ENCODE measurements at places on chromosomes 12 and 14.

DNA sequence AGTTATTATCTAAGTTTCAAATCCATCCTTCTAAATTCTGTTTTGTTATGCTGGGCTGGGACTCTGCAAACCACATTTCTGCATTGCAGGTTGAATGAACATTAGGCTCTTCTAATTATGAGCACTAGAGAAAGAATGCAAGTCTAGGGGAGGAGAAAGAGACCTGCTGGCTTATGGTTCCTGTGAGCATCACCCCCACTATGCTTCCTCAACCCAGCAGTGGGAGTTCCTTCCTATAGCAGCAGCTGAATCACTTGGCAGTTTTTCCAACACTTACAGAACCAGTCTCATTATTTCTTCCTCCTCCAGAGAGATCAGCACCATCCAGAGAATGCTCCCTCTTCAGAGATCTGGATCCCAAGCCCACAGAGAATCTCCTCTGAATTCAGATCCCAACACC lies 297.7 kb upstream of the CLEC14A start:
- peak; percentile 97 for DNase-seq

DNA sequence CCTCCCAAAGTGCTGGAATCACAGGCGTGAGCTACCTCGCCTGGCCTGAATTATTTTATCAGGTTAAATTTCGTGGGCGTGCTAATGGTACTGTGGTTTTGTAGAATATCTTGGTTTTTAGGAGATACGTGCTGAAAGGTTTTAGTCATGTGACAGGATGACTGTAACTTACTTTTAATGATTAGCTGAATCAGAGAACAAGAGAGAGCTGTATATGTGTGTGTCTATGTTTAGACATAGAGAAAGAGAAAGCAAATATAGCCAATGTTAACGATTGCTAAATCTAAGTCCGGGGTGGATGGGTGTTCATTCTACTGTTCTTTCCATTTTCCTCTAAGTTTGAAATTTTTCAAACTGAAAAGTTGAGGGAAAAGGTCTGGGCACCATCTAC lies 9.2 kb upstream of the PNMA1 start:
- DNase-seq = peak; percentile 38

DNA sequence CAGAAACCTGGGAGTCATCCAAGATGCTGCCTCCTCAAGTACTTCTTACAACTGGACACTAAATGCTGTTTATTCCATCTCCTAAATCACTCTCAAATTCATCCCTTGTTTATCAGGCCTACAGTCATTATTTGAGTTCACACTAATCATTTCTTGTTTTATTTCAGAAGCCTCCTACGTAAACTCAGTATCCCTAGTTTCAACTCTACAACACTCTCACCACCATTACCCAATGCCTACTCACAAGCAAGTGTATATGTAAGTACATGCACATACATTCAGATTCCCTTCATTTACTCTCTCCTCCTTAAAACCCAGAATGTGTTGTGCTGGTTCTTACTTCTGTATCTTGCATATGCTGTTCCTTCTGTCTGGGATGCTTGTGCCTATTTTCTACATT lies 43.0 kb downstream of the DDHD1 start:
- no peak for DNase-seq

GRCh38 chr14:69047255-69047654 lies 68.2 kb upstream of the ACTN1 start:
- DNase-seq = no peak

DNA sequence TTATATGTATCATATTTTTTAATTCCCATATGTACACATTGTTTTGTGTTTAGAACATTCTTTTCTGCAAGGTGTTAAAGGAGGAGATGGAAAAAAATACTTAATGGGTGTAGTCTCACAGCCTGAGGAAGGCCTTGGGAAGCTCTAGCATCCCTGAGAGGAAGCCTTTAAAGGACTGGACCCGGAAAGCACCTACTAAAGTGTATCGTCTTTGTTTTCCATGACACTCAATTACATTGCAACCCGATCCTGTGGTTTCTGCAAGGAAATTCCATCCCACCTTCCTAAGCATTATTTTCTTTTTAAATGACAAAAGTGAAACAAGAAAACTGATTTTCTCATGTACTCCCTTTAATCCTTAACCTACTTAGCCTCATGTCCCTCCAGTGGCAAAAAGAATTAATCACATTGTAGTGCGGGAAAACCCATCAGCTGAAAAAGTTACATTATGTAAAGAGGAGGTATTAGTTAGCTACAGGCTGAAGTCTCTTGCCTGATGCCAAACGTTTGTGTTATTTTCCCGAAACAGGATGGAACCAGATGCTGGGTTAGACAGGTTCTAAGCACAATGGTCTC lies 147.8 kb upstream of the CPSF6 start:
- DNase-seq = no peak

DNA sequence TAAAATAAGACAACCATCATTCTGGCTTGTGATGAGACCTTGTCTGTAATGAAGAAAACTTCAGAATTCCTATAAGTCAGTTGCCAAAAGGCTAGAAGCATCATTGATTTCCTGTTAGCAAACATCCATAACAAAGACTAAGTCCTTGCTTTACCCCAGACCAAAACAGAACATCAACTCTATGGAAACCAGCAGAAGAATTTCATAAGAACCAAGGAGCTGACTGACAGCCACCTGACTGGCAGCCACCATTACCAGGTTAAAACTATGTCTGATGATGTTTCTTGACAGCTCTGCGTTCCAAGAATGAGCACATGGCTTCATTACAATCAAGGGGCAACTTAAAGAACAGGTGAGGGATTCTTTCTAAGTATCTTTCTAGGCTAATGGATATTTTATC lies 29.3 kb downstream of the HECTD4 start:
- no peak for DNase-seq

DNA sequence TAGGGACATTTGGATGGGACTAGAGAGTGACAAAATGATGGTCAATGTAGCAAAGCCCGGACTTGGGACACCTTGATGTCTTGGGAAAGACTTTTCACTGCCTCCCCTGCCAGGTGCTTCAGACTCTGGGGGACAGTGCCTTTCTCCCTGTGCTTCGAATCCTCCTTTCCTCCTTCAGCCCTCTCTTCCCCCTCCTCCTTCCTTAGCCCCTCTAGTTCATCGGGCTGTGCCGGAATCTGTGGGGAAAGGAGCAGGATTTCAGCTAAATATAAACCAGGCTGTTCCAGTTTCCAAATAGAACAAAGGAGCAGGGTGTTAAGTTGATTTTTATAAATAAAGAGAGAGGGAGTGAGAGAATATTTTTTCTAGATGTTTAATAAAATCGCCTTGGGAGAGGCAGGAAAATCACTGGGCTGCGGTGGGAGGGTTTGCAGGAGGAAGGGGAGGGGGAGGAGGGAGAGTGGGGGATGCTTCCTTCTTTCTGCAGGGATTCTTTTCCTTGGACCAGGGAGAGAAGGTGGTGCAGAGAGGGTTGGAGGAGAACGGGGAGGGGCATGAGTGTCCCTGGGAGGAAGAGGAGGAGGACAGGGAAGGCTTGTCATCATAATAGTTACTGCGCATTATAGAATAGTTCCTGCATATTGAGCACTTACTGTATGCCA lies 21.3 kb upstream of the CABP1 start:
- no peak for DNase-seq

DNA sequence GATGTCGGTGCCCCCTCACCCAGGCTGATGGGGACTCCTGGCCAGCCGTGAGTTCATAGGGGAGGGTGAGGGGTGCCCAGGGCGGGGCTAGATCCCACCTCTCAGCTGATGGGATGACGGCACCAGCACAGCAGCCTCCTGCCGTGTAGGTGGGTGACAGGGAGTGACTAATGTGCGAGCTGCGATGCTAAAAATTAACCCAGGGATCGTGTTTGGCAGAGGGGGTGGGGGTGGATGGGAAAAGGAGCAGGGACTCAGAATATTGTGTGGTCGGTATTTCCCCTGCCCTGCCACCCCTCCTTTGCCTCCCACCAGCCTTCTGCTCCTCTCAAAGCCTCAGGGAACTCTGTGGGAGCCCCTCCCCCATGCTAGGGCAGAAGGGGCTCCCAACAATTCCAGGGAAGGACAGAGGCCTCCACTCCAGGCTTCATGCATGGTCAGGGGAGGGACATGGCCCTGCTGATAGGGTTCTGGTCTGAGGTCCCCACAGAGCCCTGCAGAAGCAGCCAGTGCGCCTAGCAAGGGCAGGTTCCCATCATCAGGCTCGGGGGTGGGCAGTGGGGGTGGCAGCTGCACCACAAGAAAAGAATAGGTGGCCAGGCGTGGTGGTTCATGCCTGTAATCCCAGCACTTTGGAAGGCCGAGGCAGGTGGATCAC lies 12.5 kb downstream of the TAMALIN start:
- DNase-seq = no peak

GRCh38 chr14:102196039-102196901 lies 56.6 kb downstream of the WDR20 start:
- no peak for DNase-seq

DNA sequence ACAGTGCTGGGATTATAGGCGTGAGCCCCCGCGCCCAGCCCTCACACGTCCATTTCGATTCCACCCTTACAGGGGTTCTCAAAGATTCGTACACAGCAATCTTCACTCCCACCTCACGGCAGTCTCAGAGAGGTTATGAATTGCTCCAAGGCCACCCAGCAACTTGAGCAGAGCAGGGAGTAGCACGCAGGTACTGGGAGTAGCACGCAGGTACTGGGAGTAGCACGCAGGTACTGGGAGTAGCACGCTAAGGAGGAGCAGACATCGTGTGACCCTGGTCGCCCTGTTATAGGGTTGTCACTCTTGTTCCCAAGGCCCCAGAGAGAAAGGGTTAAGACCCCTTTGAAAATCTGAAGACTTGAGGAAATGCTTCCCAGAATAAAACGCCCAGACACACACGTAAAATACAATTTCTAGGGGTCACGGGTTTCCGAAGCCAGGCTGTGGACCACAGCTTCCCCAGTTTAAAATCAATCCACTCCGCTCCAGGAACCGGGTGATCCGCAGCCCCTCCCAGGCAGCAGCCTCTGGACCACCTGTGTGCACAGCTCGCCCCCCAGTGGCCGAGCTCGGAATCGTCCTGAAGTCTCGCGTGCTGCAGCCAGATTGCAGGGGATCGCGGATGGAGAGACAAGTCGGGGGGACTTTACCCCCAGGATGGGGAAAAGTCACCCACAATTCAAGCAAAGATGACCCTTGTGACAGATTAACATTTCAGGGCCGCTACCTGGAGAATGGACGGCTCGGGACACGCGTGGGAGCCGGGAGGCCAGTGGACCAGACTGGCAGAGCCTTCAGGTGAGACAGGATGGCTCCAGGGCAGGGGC lies 92.0 kb downstream of the SCARB1 start:
- DNase-seq = peak; percentile 66

GRCh38 chr12:29066011-29066588 lies 83.0 kb upstream of the FAR2 start:
- DNase-seq = peak; percentile 71

- peak; percentile 90 for DNase-seq
These were observed 96.6 kb downstream of the SCN8A start for GRCh38 chr12:51687614-51688013.

DNA sequence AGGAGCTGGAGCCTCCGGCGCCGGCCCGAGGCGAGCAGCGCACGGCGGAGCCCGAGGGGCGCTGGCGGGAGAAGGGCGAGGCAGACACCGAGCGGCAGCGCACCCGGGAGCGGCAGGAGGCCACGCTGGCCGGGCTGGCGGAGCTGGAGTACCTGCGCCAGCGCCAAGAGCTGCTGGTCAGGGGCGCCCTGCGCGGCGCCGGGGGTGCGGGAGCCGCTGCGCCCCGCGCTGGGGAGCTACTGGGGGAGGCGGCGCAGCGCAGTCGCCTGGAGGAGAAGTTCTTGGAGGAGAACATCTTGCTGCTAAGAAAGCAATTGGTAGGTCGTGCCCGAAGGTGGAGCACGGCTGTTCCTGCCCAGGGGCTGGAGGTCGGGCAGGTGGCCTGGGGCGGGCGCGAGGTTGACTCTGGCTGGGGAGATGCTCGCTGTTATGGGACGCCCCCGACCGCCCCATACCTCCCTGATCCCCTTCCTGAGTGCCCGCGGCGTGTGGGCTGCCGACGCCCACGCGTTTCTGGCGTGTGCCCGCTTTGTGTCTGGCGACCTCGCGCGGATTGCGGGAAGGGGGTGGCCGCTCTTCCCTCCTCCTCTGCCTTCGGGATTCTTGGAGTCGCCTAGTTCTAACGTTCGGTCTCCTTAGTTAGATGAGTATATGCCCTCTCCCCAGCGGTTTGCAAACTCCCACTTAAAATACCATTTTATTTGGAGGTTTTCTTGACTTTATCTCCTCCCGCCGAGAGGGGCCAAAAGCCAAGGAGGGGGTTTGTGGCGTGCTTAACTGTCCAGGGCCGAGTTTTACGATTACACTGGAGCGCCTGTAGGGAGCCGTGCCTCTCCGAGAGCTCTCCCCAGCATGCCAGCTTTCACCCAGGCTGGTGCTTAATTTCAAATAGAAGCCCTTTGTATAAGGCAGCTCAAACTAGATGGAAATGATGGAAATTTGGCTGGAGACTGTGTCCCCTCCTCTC lies 752 bp downstream of the DACT1 start:
- peak; percentile 40 for DNase-seq

- no peak for DNase-seq
These were observed 188.2 kb downstream of the CACNA1C start for GRCh38 chr12:2240984-2241383.

- no peak for DNase-seq
These were observed 12.1 kb upstream of the ESPL1 start for GRCh38 chr12:53255996-53256395.

DNA sequence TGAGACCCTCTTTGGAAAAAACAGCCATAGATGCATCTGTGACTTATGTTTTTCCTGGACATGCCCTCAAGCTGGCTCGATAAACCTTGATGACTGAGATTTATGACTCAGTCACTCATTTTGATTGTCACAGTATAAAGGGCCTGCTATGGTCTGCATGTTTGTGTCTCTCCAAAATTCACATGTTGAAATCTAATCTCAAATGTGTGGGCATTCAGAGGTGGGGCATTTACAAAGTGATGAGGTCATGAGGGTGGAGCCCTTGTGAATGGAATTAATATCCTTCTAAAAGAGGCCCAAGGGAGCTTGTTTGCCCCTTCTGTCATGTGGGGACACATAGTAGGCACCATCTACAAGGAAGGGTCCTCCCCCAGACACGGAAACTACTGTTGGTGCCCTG lies 372.9 kb downstream of the APAF1 start:
- DNase-seq = no peak

DNA sequence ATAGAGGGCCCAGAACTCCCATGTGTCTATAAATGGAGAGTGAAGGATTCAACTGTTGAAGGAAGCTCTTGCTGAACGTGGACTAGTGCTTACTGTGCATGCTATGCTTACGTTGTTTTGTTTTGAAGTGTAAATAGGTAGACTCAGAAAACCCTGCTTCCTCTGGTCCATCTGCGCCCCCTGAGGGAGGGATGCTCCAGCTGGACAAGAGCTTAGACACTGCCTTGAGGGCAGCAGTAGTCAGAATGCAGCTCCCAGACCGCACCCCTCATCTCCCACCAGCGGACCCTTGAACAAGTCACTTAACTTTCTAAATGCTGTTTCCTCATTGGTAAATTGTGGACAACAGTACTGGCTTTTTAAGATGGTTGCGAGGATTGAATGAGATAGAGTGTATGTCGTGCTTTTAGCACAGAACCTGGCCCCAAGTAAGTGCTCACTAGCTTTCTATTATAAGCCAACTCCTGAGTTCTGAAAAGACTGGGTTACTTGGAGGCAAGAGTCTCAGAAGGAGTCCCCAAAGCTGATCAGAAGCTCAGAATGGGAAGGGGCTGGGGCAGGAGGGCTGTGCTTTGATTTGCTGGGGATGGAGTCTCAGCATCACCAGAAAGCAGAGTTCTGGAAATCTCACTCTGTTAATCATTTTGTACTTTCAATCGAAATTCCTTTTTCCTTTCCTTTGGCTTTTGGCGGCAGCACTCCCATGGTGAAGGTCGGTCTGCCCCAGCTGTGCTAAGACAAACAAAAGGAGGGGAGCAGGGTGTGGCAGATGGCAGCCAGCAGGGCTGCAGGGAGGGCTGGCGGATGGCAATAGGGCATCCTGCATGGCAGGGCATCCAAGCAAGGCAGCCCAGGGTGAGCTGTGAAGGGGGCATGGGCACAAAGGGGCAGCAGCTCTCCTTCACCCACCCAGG lies 15.6 kb downstream of the AGAP2 start:
- no peak for DNase-seq

Measured in fibroblast of skin of right biceps (primary cell).